Fibroblast of skin of back (primary cell): ENCODE measurements at places on chromosomes 3 and 15.

- no peak for DNase-seq
Observed at GRCh38 chr15:98002866-98003265, 42.4 kb downstream of the ARRDC4 start.

DNA sequence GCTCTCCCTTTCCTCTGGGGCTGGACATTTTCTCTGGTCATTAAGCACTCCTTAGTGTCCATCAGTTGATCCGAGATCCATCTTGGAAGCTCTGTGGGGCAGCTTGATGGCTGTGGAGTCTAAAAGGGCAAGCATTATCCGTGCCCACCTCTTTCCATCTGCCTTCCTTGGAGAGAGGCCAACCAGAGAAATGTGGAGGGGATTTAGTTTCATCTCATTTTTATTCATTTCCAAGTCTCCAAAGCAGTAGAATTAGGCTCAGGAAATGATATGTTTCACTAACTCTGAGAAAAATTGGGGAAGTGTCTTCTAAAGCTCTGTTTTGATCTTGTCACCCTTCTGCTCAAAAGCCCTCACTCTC, 95.9 kb upstream of the KLHL25 start:
- DNase-seq = no peak

DNA sequence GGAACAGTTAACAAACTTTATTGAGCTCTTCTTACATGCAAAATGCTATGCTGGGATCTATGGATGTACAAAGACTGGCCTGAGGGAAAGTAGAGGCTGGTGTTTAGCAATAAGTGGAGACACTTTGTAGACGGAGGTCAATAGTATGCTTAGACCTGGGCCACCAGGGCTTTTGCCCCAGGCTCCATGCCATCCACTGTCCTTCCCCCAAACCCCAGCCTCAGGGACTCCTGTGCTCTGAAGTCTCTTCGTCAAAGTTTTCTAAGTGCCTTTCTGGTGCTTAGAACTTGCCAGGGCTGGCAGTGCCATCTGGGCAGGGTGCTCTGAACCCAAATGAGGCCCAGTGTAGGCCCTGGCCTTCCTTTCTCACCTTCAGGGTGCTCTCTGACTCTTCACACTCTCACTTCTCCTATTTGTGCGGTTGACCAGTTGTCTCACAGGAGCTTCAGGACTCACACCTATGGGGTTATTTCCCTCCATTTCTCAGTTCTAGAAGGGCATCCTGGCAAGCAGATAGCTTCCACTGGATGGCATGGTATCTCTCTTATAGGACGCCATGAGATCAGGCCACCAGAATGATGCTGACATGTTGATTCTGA, 21.8 kb upstream of the KCNAB1 start:
- no peak for DNase-seq

DNA sequence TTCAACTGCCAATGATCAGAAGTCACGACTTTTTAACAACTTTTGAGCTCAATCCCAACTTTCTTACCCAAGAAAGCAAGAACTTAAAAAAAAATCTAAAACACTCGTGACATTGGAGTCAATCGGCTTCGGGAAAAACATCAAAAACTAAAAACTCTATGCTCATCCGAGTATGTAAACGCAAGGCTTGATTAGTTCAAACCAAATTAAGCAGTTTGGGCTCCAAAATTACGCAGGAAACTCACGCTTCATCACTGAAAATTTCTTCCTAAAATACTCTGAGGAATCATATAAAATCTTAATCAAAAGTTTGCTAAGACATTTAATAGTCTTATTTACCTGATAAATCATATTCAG, 1.6 kb downstream of the TRA2B start:
- DNase-seq = no peak

- no peak for DNase-seq
Observed at GRCh38 chr3:425079-425478, 228.5 kb downstream of the CHL1 start.
